Renal cortex interstitium (tissue), 15 donors: ENCODE measurements at places on chromosomes 5 and 9.

- DNase-seq = no peak
Observed at GRCh38 chr5:119750887-119751733, 121.8 kb downstream of the FAM170A start.

- no peak for DNase-seq
Observed at GRCh38 chr5:24167806-24168205, 477.0 kb downstream of the CDH10 start.

DNA sequence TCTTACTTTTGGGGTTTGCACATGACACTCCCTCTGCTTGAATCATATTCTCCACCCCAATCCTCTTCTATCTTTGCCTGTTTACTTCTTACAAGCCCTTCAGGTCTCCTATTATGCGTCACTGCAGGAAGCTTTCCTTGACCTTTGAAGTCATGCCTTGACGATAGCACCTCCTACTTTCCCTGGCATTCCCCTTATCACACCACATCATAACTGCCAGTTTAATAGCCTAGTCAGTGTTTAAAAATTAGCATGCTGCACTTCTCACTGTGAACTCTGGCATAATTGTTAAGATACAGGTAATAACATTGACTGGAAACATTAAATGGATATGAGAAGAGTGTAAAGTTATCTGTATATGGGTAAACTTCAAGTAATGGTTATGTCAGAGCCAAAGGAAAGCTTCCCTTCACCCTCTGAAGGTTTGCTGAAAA is 37.1 kb upstream of the CEP120 start:
- no peak for DNase-seq

GRCh38 chr9:89953824-89954615 is 349.2 kb downstream of the GADD45G start:
- no peak for DNase-seq
